ELR (cell line): ENCODE measurements at places on chromosomes 12 and 14.
A peak's percentile ranks its signal among the peaks of the same experiment; 100 is the strongest.

GRCh38 chr12:95551305-95551704, at the start of gene USP44:
Gene USP44, minus strand, starts transcription at chr12:95551476. Its CDS starts 17,220 bp downstream, at chr12:95534256.
- no peak for DNase-seq

DNA sequence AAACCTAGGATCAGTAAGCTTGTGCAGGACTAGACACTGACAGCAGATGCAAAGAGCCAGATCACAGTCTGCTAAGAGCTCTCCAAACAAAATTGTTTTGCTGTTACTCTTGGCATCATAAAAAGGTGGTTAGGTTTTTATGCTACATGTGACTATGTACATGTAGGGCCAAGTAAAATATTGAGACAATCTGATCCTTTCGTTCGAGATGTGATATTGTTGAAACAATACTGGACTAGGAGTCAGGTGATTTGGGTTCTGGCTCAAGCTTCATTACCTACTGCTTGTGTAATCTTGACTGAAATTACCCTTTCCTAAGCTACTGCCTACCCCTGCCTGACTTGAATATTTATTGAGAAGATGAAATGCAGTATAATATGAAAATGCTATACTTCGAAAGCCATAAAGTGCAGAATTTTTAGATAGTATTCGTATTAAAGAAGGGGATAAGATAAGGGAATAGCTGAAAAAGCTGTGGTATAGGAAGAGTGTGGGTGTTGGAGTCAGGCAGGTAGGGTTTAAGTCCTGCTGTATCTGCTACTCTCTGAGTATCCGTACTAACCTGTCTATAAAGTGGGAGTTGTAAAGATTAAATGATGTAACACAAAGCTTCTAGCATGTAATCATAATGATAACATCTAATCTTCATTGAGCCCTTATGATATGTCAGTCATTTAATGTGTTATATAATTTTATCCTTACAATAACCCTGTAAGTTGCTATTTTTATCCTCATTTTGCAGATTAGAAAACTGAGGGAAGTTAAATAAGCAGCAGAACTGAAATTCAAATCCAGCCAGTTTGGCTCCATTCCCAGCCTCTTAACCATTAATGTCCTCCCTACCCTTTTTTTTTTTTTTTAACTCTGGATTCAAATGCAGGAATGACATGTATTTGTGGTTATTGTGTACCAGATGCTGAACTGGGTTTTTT, 38.6 kb upstream of the ATF1 start:
- DNase-seq, result no peak

GRCh38 chr12:133063556-133063955, 17.2 kb upstream of the ZNF140 start:
- DNase-seq, result no peak

GRCh38 chr12:102486153-102486552, 5.8 kb upstream of the IGF1 start:
- no peak for DNase-seq

GRCh38 chr14:23186913-23187654, 3.6 kb upstream of the SLC7A8 start:
- DNase-seq, result peak; percentile 72

DNA sequence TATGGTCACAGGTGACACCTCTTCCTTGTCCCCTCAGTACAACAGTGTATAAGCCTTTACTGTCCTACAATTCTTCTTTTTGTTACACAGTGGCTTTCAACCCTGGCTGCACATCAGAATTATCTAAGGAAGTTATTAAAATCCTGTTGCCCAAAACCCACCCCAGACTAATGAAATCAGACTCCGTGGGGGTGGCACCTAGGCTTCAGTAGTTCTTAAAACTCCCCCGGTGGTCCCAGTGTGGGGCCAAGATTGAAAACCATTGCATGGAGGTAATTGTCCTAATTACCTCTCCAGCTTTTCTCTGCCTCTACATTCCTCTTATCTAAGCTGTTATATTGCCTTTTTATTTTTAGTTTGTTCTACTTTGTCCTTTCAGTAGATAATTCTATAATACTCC, 172.8 kb downstream of the DAD1 start:
- no peak for DNase-seq

- DNase-seq, result no peak
Observed at GRCh38 chr14:74348241-74348734, at the start of gene VRTN. Gene VRTN, plus strand, starts transcription at chr14:74348471. Its CDS starts 8,313 bp downstream, at chr14:74356784.

DNA sequence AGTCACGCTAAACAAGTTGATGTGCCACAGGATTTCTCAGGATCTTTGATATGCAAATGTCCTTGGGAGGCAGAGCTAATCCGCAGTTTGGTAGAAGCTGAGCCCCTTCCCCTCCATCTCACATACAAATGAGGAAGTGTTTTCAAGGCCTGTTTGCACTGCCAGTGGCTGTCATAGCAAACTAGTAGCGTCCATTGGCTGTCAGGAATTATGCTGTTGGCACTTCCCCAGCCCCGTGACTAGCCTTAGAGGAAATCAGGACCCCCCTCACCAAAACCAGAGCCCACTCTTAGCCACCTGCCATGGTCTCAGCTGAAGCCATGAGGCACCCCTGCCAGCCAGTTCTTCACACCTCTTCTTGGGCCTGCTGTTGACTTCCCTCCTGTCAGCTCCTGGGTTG, 253.9 kb downstream of the CACNA1C start:
- no peak for DNase-seq

- DNase-seq, result no peak
Observed at GRCh38 chr14:86505808-86506207, 975.9 kb downstream of the FLRT2 start.
